ENCODE measurements at places on chromosomes 16 and 17.

- no peak for DNase-seq
These were observed 21.5 kb upstream of the PSMD7 start for GRCh38 chr16:74275031-74275636.

DNA sequence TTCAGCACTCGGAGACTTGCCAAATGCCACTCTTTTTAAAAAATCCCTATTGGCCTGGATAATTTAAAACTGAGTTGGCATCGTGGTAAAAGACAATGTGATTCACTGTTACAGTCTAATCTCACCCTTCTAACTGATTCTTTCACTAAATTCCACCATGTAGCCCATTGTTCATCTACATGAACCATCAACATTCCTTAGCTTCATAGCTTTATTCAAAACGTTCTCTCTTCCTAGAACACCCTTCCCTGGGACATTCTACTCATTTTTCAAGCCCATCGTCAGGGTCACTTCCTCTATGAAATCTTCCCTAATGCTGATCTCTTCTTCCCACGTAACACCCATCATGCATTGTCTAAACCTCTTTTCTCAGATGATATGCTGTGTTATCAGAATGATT, 15.7 kb upstream of the SHISA9 start:
- DNase-seq = no peak

DNA sequence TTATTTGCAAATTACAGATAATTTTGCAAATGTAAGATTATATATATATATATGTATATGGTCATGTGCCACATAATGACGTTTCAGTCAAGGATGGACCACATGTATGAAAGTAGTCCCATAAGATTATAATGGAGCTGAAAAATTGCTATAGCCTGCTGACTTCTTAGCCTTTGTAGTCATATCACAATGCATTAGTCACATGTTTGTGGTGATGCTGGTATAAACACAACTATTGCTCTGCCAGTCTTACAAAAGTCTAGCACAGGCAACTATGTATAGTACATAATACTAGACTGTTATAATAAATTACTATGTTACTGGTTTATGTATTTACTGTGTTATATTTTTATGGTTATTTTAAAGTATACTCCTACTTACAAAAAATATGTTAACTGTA, 444.3 kb downstream of the KCNJ2 start:
- no peak for DNase-seq

GRCh38 chr17:10776381-10776780, 27.5 kb downstream of the TMEM238L start:
- DNase-seq = no peak
